Activated B cell treated with CpG ODN at 0.5 μM for 24 hours (primary cell): ENCODE measurements at places on chromosomes 12 and 14.

GRCh38 chr12:52243259-52243855, 10.3 kb downstream of the KRT7 start:
- no peak for DNase-seq

DNA sequence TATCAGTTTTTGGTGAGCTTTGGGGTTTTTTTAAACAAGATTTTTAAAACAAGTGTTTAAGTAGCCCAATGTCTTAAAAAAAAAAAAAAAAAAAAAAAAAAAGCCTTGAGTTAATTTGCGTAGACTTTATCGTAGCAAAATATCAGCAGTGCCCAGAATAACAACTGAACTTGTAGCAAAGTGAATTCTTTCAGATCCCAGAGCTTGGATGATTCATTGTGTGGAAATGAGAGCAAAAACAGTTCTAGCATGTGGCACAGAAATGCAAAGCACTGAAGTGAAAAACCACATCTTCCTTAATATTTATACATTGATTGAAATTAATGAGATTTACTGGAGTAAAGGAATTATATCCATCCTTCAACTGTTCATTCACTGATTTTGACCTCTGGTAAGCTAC, 258.1 kb downstream of the EGLN3 start:
- DNase-seq, result no peak

GRCh38 chr12:120352117-120352516, 16.8 kb downstream of the MSI1 start:
- no peak for DNase-seq

GRCh38 chr12:54890339-54890738, 36.0 kb downstream of the MUCL1 start:
- DNase-seq, result no peak

DNA sequence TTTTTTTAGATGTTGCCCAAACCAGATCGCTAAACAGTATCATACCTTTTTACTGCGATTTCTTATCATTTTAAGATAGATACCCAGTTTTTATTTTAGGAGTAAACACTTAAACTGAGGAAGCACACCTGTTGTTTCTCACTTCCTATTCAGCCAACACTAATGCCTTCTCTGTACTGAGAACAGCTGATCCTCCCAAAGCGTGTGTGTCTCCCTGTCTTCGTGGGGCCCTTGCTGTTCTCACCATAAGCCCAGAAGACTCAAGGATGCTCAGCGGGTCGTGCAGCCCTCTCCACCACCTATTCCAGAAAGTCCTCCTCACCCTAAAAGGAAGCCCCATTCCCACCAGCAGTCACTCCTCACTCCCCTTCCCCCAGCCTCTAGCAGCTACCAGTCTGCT, 14.8 kb downstream of the PPP2R5C start:
- no peak for DNase-seq

DNA sequence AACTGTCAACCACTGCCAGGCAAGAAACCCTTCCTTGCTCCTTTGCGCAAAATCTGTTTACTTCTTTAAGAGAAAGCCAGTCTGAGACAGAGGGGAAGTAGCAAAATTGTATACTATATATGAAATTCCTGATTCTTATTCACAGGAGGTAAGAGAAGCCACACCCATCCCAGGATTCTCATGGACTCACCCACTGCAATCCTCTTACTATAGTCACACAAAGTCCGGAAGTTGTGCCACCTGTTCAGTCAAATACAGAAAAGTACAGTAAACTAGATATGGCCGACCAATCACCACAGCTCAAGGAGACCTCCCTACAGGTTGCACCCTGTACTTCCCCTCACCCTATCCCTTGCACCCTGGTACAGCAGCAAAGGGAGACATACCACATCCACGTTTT, 2.9 kb downstream of the PRMT5 start:
- DNase-seq, result no peak

GRCh38 chr14:61549425-61549824, 145.9 kb upstream of the HIF1A start:
- DNase-seq, result no peak
